ENCODE measurements at places on chromosomes 6 and 20. TPM values are rescaled to one million over a fixed set of nuclear protein-coding genes. Genes with fewer than 3 reads are reported as not detected.

The MAP3K5 gene
- total RNA-seq = 8.1 TPM

DNA sequence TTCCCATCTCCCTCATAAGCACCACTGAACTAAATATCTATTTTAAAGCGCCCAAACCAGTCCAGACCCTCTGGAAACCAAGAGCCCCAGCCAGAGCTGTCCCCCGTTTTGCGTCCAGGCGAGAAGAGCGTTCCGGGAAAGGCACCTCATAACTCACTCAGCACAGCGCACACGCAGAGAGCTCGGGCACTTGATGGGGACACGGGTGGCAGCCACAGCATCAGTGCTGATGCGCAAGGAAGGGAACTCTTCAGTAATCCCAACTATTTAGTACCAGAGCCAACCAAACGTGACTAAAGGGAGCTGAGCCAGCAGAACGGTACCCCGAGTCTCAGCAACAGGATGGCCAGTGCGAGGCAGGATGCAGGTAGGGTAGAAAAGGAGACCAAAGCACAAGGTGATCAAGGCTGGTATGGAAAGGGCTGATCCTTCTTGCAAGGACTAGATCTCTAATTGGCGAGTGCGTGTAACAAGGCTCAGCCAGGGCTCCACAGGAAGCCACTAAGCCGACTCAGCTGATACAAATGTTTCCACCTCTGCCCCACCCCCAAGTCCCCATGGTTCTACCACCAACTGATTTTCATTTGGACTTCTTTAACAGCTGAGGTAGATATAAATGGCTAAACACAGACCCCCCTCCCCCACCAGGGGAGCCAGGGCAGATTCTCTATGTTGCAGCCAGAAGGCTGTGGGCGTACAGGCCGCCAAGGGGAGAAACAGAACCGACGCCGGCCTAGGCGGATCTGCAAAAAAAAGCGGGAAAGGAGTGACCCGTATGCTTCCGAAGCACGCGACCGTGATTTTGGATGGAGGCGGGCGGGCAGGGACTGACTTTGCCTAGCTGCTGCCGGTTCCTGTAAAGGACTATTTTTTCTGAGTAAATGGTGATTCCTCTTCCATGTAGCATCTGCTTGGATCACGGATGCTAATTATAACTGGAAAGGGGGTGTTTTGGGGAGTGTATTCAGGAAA lies 183.5 kb upstream of the COL21A1 start:
- no peak for DNase-seq

DNA sequence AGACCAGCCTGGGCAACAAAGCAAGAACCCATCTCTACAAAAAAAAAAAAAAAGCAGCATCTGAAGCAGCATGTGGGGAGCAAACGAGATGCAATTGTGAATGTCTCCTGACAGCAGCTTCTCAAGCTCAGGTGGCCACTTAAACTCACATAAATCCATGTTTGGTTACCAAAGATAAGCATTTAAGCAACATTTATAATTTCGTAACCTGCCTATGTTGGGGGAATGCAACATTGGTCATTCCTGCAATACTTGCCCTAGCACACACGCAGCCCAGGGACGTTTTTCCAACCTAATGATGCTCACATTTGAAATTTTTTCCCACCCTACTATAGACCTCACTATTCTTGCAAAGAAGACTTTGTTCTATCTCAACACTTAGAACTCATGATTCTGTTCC lies 113.3 kb downstream of the ZFP64 start:
- DNase-seq = no peak

The PSMB1 gene
- total RNA-seq = 305 TPM
